ENCODE measurements at places on chromosomes 13 and 19.

GRCh38 chr19:33463199-33463598 lies 58.4 kb downstream of the PEPD start:
- no peak for DNase-seq

GRCh38 chr19:32219392-32219791 lies 126.0 kb upstream of the ZNF507 start:
- DNase-seq = no peak

DNA sequence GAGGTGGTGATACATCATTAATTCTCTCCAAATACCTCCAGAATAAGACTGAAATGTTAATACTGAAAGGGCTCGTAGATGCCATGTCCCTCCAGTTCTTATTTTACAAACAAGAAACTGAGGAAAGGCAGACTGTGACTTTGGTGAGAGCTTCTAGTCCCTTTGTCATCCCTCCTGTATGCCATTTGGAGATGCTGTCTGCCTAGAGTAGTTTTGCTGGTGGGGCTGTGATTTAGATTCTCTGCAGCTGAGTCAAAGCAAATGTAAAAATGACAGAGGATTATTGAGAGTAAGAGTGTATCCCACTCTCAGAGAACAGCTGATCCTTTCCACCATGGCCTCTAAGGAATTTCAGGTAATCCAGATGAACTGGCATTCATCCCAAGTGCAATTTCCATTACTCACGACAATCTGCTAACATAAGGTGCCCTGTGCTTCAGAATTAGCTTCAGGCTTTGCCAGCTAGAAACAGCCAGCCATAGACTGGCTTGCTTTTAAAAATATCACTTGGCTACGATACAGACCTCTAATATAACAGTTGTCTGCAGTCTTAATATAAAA lies 16.8 kb downstream of the PABPC3 start:
- no peak for DNase-seq

DNA sequence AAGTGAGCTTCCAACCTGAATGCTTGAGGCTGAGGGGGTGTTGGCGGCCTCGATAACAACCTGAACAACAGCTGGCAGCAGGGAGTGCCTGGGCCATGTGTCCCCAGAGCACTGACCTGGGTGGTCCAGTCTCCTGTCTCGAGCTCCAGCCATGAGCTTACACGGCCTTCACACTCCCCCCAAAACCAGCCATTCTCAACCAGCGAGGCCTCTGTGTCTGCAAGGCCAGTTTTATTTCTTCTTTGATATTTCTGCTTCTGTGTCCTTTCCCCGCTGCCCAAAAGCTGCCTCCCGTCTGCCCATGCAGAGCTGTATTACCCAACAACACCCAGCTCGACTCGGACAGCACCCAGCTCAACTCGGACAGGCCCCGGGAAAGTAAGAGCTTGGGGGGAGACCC lies 32.5 kb upstream of the TFDP1 start:
- DNase-seq = no peak

All from ACHN (cell line).